ENCODE measurements at places on chromosomes 11 and 22.

DNA sequence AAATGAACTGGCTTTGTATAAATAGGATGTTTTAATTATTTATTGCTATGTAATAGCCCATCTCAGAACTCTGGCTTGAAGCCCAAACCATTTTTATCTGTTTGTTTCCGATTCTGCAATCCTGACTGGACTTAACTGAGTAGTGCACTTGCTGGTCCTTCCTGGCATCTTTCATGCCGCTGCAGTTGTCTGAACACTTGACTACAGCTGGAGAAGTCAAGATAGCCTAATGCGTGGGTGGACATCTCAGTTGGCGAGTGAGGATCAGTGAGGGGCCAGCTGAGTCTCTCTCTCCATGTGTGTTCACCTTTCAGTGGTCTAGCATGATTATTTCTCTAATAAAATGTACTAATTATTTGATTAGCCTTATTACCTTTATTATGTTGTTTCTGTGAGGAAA lies 105.8 kb downstream of the PRMT3 start:
- no peak overlapping the region for H3K4me3 ChIP-seq
- no peak for DNase-seq
- peaks cover 13% of the 10 kb centered on the region for H3K36me3 ChIP-seq
- no peaks in the 10 kb centered on the region for H3K27me3 ChIP-seq

DNA sequence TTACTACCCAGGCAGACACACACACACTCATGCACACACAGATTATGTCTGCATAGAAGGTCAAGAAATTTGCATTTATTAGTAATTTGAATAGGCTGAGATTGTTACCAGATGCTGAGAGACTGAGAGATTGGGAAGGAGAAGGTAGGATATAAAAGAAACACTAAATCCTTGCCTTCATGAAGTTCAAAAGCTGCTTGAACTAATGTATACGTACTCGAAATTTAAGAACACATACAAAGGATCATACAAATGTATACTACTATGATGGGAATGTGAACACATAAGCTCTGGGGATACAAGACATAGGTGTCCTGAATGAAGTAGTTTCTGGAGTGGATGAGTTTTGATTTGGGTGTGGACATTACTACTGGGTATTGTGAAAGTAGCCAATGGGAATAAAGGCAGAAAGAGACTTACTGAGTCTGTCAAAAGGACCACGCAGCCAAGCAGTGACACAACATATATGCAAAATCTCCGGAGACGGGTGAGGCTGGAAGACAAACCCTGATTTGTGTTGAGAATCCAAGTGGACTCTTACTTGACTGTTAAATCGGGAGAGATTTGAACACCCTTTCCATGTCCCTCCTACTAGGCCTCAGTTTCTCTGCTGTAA lies 7.3 kb upstream of the PKNOX2 start:
- no peak overlapping the region for H3K27ac ChIP-seq
- H3K4me3 ChIP-seq, result no peak overlapping the region
- H3K4me1 ChIP-seq, result no peaks in the 10 kb centered on the region
- H3K36me3 ChIP-seq, result no peaks in the 10 kb centered on the region
- H3K27me3 ChIP-seq, result peaks cover 94% of the 10 kb centered on the region

GRCh38 chr11:46970913-46971625 lies 34.5 kb downstream of the CSTPP1 start:
- no peaks in the 10 kb centered on the region for H3K4me1 ChIP-seq
- H3K36me3 ChIP-seq, result no peaks in the 10 kb centered on the region
- no peaks in the 10 kb centered on the region for H3K27me3 ChIP-seq
- no peak overlapping the region for H3K4me3 ChIP-seq
- no peak overlapping the region for H3K27ac ChIP-seq
- no peak for DNase-seq

- H3K27ac ChIP-seq, result no peak overlapping the region
- H3K36me3 ChIP-seq, result no peaks in the 10 kb centered on the region
- H3K4me3 ChIP-seq, result no peak overlapping the region
- H3K27me3 ChIP-seq, result no peaks in the 10 kb centered on the region
- no peak for DNase-seq
Observed at GRCh38 chr11:122131126-122131525, 15.1 kb upstream of the BLID start.

- H3K4me3 ChIP-seq, result no peak overlapping the region
- no peak for DNase-seq
- no peaks in the 10 kb centered on the region for H3K27me3 ChIP-seq
Observed at GRCh38 chr11:127790592-127790991, 790.0 kb upstream of the KIRREL3 start.

DNA sequence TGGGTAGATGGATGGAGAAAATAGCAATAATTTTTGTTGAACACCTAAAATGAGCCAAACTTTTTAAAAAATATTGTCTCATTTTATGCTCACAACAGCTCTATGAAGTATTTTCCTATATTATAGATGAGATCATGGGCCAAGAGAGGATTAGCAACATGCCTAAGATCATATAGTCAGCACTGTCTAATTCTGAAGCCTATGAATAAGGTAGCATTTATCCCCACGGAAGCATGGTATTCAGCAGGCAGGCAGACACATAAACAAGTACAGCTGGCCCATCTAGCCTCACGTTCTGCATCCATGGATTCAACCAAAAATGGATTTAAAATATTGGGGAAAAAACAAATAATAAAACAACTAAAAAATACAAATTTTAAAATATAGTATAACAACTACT lies 21.9 kb upstream of the RAB30 start:
- H3K36me3 ChIP-seq, result no peaks in the 10 kb centered on the region
- H3K27me3 ChIP-seq, result no peaks in the 10 kb centered on the region
- H3K4me3 ChIP-seq, result no peak overlapping the region
- H3K27ac ChIP-seq, result no peak overlapping the region
- peaks cover 1% of the 10 kb centered on the region for H3K4me1 ChIP-seq

DNA sequence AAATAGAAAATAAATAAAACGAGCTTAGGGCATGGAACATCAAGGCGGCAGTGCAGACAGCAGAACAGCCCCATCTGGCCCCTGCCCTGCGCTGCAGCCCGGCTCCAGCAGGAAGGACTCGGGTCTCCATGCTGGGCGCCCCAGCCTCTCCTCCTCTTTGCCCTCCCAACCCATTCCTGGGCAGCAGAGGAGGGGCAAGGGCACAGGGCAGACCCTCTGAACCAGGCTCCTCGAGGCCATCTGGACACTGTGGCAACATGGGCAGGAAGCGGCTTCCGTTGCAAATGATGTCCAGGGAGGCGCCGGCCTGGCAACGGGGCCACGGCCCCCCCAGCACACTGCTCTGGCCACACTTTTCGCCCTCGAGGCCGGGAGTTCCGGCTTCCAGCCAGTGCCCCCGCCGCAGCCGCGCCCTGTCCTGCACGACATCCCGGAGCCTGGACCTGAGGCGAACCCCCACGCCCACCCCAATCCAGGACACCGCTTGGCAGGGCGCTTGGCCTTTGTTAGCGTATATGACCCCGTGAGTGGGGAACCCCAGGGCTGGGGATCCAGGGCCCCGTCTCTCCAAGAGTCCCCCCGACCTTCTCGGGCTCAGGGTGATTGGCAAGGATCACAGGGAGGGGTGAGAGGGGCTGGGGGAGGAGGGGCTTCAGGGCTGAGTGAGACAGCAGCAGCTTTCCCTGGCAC lies 192.1 kb downstream of the IGLL1 start:
- H3K36me3 ChIP-seq, result no peaks in the 10 kb centered on the region
- H3K4me3 ChIP-seq, result no peak overlapping the region
- H3K27me3 ChIP-seq, result no peaks in the 10 kb centered on the region
- DNase-seq, result no peak

GRCh38 chr22:49052023-49052538 lies 775.6 kb downstream of the BRD1 start:
- H3K27ac ChIP-seq, result peak overlapping the region; percentile 35
- peaks cover 14% of the 10 kb centered on the region for H3K27me3 ChIP-seq
- H3K36me3 ChIP-seq, result peaks cover 3% of the 10 kb centered on the region
- H3K4me1 ChIP-seq, result peaks cover 10% of the 10 kb centered on the region
- DNase-seq, result peak; percentile 17

- H3K4me1 ChIP-seq, result peaks cover 52% of the 10 kb centered on the region
- H3K27ac ChIP-seq, result peak overlapping the region; percentile 87
- peaks cover 34% of the 10 kb centered on the region for H3K36me3 ChIP-seq
Observed at GRCh38 chr22:31750365-31751284, 693 bp upstream of the PRR14L start.

DNA sequence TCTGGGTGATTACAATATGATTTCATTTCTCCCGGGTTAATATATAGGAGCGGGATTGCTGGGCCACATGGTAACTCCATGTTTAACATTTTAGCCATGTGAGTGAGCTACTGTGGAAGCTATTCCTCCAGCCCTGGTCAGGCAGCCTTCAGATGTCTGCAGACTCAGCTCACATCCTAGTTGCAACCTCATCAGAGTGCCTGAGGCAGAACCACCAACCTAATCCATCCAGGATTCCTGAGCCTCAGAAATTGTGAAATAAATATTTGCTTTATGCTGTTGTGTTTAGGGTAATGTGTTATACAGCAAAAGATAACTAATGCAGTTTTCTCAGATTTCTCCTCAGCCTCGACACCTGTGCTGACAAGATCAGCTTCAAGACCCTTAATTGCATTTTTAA lies 676.8 kb downstream of the OPCML start:
- H3K4me1 ChIP-seq, result no peaks in the 10 kb centered on the region
- H3K27me3 ChIP-seq, result no peaks in the 10 kb centered on the region
- no peak overlapping the region for H3K27ac ChIP-seq
- H3K4me3 ChIP-seq, result no peak overlapping the region
- H3K36me3 ChIP-seq, result peaks cover 3% of the 10 kb centered on the region

DNA sequence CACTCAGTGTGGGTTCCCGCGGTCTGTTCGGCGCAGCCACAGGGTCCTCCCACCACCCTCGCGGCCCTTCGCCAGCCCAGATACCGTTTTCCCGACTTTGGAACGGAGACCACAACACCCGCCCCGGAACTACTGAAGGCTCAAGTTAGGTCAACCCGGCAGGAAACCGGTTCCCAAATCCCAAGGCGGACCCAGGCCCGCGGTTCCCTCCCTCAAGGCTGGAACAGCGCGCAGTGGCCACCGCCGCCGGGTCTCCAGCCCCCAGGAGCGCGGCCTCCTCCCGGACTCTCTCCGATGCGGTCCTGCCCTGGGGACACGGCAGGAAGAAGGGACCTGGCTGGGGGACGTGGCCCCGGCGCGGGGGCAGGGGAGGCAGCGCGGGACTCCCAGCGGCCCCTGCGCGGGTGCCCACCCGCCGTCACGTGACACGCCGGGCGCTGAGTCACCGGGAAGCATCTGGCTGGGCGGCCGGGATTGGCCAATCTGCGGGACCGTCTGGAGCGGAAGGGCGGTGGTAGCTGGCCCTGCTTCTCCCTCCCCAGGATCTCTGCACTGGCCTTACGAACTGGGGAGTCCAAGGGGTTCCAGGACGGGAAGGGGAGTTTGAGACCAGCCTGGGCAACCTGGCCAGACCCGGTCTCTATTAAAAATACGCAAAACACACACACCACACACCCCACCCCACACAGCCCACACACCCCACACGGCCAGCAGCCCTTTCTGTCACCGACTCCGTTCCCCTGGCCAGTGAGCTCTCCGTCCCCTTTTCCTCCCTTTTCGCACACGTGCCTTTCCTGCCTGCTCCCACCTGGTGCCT lies 21.5 kb upstream of the MALAT1 start:
- H3K27me3 ChIP-seq, result no peaks in the 10 kb centered on the region
- H3K27ac ChIP-seq, result peak overlapping the region; percentile 97
- peak overlapping the region; percentile 89 for H3K4me3 ChIP-seq
- peak; percentile 74 for DNase-seq
- H3K4me1 ChIP-seq, result peaks cover 10% of the 10 kb centered on the region

GRCh38 chr11:44149651-44150050 lies 54.2 kb downstream of the EXT2 start:
- no peak overlapping the region for H3K27ac ChIP-seq
- no peaks in the 10 kb centered on the region for H3K27me3 ChIP-seq
- DNase-seq, result no peak

DNA sequence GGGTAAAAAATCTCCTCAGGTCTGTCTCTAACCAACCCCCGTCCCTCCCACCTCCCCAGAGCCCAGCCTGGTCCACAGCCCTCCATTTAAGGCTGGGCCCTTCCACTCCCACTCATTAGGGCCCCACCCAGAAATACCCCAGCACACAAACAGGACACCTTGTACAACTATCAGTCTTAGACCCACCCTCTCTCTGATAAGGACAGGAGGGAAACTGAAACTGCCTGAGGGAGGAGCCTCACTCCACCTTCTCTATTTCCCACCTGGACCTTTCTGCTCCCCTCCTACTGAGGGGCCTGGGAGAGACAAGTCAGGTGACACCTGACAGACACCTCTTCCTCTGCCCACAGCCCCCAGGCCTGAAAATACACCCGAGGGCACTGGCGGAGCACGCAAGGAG lies 90.2 kb downstream of the PLEKHA7 start:
- DNase-seq, result no peak
- H3K27ac ChIP-seq, result no peak overlapping the region
- H3K27me3 ChIP-seq, result peaks cover 57% of the 10 kb centered on the region
- peaks cover 6% of the 10 kb centered on the region for H3K4me1 ChIP-seq

- peaks cover 41% of the 10 kb centered on the region for H3K27me3 ChIP-seq
- H3K36me3 ChIP-seq, result no peaks in the 10 kb centered on the region
- H3K4me1 ChIP-seq, result peaks cover 10% of the 10 kb centered on the region
- H3K27ac ChIP-seq, result no peak overlapping the region
Observed at GRCh38 chr22:36032611-36033010, 4.0 kb upstream of the RBFOX2 start.

DNA sequence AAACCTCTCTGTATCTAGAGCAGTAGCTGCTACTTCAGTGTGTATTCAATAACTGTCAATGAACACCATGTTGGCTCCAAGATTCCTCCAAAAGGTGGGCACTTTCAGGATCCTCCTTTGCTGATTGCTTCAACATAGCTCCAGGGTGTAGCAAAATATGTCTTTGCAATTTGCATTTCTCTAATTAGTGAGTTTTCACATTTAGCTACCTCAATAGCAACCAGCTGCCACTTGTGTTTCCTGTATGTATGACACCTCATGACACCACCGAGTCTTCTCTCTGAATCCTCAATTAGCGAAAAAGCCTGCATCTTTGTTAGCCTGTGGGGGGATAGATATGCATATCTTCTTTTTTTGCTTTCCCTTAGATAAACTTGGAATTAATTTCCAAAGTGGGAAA lies 898.3 kb upstream of the FAT3 start:
- H3K27ac ChIP-seq, result no peak overlapping the region
- no peaks in the 10 kb centered on the region for H3K27me3 ChIP-seq
- no peaks in the 10 kb centered on the region for H3K4me1 ChIP-seq
- H3K4me3 ChIP-seq, result no peak overlapping the region
- no peak for DNase-seq

DNA sequence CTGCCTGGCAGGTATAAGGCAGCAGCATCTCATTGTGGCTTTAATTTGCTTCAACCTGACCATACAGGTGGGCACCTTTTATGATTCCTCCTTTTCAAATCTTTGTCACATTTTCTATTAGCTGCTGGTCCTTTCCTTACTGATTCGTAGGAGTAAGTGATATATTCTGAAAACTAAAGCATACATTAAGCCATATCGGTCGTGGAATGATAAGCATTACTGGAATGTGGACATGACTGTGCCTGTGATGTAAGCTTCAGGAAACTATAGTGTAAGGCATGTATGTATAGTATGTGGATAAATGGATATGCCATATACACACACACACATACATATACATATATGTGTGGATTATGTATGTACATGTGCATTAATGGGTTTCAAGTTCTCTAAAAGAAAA lies 20.8 kb downstream of the YPEL1 start:
- H3K4me3 ChIP-seq, result no peak overlapping the region
- no peak for DNase-seq
- H3K27me3 ChIP-seq, result no peaks in the 10 kb centered on the region
- peaks cover 12% of the 10 kb centered on the region for H3K36me3 ChIP-seq
